NCI-H774 (cell line): ENCODE measurements at places on chromosomes 7 and 10.

- DNase-seq, result no peak
Observed at GRCh38 chr10:131724891-131725580, 175.8 kb upstream of the PPP2R2D start.

GRCh38 chr10:122165484-122166276 is 105.4 kb upstream of the BTBD16 start:
- no peak for DNase-seq

- DNase-seq, result no peak
Observed at GRCh38 chr7:8582728-8583127, 149.3 kb downstream of the NXPH1 start.

DNA sequence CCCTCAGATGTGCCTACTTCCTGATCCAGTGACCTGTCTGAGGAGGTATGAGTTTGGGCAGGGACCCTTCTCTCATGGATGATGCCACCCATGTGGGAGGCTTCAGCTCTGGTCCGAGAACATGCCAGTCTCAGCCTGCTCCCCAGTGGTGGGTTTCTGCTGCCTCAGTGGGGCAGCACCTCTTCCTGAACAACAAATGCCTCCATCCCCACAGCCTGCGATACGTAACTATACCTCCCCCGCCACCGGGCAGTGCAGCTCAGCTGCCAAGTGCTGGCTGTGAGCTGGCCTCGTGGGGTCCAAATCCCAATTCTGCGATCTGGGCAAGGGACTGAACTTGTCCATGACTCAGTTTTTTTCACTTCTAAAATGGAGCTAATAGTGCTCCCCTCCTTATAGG is 3.1 kb downstream of the GDF10 start:
- no peak for DNase-seq

GRCh38 chr7:26375726-26376174 is 84.1 kb downstream of the SNX10 start:
- no peak for DNase-seq

GRCh38 chr7:105721571-105722104 is 140.3 kb upstream of the EFCAB10 start:
- DNase-seq, result no peak

GRCh38 chr10:26573674-26574073 is 123.8 kb upstream of the PDSS1 start:
- no peak for DNase-seq

- DNase-seq, result no peak
Observed at GRCh38 chr10:119575991-119576390, 20.8 kb downstream of the TIAL1 start.
